ENCODE measurements at places on chromosomes 5 and 9.
A peak's percentile ranks its signal among the peaks of the same experiment; 100 is the strongest.

- no peak for DNase-seq
Observed at GRCh38 chr9:27472195-27472594, 51.9 kb upstream of the IFNK start.

DNA sequence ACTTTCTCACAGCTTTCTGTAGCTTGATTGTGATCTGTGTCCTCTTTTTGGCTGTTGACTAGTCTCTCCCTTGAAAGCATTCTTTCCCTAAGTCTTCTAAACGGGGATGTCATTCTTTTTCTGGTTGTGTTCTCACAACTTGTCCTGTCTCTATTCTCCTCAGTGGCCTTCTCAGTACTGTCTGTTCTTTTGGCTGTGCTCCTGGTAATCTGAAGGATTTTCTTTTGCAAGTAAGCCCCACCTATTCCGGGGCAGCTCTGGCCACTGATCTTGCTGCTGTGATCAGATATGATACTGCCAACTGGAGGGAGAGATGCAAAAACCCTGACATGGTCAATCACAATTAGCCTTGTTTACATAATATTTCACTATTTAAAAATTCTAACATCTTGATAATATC, 172.2 kb downstream of the CDC42SE2 start:
- DNase-seq, result no peak

DNA sequence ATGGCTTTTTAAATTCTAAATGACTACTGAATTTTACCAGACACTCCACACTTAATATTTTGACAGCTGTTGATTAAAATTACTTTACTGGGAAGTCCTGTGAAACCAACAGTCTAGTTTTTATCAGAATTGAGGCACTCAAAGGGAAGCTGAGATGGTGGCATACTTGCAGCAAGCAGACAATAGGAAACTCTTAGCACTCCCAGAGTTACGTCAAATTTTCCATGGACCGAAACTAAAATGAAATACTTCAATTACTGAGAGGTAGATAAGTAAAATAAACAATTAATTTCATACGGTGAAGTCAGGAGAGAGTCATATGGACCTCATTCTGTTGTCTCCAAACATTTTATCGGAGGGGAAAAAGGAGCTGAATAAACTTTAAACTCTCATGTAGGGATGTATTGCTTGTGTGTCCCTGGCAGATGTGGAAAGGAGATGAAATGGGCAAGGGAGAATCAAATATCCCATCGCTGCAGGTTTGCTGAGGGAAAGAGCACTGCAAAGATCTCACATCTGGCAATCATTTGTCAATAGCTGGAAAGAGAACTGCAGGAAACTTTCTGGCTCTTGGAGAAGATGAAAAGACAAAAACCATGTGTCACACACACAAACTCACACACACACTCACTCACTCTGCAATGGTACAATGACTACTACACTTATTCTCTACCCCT, 189.4 kb downstream of the BNC2 start:
- no peak for DNase-seq

GRCh38 chr9:78680196-78680595, 383.3 kb downstream of the PSAT1 start:
- no peak for DNase-seq

DNA sequence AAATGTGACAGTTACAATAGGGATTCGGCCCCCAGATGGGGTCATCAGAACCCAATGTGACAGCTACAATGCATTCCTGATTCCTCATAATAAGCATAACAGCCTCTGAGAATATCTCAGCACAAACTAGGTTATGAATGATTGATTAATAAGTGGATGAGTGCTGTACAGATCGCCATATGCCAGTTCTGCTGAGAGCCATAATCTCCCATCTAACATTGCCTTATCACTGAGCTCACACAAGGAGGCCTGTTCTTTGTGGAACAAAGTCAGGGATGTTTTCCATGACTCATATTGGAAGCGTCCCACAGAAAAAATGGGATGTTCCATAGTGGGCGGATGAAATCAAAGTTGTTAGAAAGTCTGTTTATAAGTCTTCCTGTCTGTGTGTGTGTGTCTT, 89.6 kb downstream of the KIF4B start:
- no peak for DNase-seq

- DNase-seq, result no peak
Observed at GRCh38 chr5:139178935-139179334, 19.2 kb downstream of the SIL1 start.

DNA sequence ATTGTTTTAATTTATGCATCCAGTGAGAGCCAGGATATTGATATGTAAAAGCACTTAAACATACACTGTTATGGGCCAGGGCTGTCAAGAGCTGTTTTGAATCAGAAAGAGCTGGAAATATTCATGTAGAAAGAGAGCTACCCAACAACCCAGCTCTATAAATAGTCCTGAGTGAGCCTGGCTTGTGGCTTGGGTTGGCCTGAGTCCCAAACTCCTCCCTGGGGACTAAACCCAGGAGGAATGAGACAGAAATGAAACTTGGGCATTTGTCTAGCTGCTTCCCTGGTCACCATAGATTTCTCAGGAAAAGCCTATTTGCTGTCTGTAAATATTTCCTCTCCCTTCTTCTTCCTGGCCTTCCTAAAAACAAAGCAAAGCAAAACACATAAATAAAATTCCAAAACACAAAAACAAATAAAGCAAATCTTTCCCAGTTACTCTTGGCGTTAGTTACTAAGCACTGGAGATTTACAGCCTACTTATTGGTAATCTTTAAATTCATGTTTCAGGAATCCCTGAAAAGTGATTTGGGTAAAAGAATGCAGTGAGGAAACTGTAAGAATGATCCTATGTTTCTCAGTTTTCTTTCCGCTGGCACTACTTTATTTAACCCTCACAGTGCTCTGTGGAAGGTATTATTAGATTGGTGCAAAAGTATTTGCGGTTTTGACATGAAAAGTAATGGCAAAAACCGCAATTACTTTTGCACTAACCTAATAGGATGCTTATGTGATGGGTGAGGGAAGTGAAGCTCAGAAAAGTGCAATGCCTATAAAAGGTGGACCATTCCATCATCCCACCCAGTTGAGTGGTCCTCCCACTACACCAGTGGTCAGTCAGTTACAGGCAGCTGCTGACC, 111.8 kb downstream of the CARTPT start:
- DNase-seq, result peak; percentile 66

GRCh38 chr5:76524868-76525267, 98.3 kb downstream of the F2RL2 start:
- no peak for DNase-seq

DNA sequence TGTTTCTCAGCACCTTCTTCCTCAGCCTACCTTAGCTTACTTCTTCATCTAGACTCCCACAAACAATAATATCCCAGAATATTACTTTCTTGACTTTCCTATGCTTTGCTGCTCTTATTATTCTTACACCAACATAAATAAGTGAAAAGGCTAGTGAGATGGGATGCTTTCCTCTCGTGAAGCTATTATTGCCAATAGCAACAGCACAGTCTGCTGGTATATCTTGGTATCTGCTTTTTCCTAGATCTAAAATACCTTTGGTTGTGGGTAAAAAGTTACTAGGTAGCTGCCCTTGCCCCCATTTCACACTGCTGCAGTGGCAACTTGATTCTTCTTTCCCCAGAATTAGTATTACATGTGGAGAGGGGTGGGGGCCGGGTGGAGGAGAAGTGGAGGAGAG, 26.1 kb upstream of the GLIPR2 start:
- no peak for DNase-seq

DNA sequence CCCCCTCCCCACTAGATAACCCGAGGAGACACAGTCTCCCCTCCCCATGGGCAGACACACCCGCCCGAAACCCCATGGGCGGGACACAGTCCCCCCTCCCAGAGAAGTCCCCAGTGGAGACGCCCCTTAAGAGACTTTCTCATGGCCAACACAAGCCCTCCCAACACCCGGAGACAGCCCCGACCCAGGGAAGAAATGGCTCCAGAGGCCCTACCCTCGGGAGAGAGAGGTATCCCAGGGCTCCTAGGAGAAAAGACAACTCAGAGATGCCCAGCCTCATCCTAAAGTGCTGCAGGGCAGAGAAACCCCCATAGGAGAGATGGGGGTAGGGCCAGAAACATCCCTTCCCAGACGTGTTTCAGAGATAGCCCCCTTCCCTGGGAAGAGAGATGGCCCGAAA, 27.4 kb downstream of the PCDH1 start:
- no peak for DNase-seq

GRCh38 chr9:77806741-77807140, 158.6 kb upstream of the GNA14 start:
- DNase-seq, result no peak

- DNase-seq, result no peak
Observed at GRCh38 chr9:85510830-85511504, 230.8 kb downstream of the AGTPBP1 start.

DNA sequence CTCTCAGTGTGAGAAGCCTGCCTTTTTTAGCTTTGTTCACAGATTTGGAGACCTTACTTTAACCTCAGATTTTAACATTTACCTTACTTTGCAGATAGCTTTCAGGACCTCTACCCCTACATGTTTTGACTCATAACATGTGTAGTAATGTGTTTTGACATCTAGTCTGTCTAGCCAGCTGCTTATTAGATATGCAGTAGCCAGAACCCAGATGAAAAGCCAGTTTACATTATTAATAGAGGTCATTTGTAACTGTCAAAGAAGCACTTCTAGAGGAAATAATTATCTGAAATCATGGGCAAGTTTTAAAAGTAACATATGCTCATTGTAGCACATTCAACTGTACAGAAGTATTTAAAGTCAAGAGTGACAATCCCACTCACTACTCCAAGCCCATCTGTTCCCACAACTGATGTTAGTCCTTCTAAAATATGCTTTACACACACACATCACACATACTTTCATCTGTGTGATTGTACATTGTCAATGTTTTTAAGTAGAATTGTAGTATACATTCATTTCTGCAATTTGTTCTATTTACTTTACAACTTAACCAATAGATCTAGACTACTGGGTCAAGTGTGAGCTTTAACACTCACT, 71.8 kb upstream of the NIPAL4 start:
- no peak for DNase-seq
